ENCODE measurements at places on chromosomes 2 and 18.

- no peak for DNase-seq
Measured at GRCh38 chr2:135999899-136000298, 14.5 kb upstream of the DARS1 start.

- DNase-seq, result no peak
Measured at GRCh38 chr18:27652480-27653121, 467.5 kb upstream of the CHST9 start.

- DNase-seq, result no peak
Measured at GRCh38 chr2:20052229-20052851, 912 bp upstream of the LAPTM4A start.

DNA sequence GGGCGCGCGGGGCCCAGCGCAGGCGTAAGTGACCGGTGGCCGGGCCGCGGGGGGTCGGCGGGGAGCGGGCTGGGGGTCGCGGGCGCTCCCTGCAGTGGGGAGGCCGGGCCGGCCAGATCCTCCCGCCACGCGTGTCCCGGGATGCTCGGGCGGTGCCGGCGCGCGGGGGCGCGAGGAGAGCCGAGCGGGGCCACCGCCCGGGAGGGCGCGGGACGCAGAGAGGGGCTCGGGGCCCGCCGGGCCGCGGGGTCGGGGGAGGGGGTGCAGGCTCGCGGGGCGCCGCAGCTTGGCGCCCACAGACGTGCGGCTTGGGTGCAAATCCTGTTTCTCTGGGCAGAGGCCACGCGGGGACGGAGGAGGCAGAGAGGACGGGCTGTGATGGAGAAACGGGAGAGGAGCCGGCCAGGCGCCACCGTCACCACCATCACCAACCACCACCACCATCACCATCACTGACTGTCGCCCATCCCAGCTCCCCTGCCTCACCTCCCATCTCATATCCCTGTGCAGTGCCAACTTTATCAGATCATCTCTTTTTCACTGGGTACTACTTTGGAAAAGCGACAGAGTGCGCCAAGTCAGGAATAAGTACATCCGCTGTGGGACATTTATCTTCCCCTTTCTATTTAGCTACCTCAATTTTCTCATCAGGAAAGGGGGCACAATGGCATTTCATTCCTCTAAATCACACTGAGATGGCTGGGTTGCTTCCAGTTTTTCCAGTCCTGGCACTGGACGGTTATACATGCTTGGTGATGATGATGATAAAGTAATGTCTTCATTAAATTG is 97.2 kb upstream of the GPR45 start:
- no peak for DNase-seq

- no peak for DNase-seq
Measured at GRCh38 chr2:223315813-223316212, 263.8 kb downstream of the KCNE4 start.

DNA sequence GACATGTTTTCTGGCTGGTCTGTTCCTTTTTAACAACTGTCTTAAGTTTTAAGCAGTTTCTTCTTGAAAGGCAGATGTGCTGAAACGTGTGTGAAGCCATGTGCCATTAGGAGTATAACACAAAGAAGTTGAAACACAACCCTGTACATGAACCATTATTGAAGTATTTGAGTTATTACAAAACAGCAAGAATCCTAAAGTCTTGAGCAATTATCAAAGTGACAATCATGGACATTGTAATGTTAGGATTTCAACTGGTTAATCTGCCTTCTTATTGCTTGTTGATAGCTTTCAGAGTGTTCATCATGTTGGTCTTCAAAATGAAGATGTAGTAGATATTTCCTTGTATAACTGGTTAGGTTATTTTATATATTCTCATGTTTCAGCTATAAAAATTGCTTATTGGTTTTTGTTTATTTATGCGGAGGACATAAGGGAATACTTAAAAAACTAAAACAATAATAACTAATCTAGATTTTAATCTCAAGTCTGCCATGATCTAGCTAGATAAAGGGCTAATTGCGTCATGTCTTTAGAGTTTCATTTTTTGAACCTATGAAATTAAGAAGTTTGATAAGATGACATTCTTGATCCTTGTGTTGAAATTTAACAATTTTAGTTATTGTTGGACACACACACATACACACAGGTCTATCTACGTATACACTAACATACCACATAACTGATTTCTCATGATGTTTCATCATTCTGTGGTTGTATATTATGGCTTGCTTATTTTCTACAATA is 21.1 kb downstream of the PPP1R1C start:
- DNase-seq, result no peak

DNA sequence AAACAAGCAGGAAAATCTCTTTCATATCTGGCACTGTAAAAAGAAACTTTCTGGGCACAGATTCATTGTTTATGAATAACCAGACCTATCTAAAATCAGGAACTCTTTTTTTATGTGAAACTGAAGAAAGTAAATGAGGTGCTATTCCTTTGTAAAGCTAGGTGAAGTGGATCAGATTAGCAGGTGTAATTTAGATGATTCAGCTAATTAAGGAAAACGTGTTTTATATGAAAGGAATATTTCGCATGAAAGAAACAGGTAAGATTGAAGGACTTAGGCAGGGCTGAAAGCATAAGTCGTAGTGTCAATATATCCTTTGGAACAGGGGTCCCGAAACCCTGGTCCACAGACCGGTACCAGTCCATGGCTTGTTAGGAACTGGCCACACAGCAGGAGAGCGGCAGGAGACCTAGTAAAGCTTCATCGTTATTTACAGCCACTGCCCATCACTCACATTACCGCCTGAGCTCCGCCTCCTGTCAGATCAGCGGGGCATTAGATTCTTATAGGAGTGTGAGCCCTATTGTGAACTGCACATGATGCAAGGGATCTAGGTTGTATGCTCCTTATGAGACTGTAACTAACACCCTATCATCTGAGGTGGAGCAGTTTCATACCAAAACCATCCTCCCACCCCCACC is 20.3 kb upstream of the XIRP2 start:
- no peak for DNase-seq

DNA sequence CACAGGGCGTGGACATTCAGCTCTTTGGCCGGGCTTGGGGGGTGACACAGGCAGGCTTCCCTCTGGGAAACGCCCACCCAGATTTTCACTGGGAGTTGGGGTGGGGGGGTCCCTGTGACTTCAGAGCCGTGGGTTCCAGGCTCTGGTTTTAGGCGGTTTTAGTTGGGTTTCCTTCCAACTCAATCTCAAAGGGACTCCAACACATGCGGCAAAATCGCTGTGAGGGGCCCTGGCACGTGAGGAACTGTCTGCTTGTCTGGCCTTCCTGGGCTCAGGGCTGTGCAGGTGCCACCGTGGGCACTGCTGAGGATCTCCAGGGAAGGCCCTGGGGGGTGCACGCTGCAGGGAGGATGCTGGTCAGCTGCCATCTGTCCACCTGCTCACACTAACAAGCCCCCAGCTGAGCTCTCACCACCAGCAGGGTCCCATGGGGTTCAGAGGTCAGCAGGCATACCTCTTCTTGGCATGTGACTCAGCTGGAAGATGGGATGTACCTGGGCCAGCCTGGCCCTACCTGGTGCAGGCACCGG is 11.7 kb downstream of the HS6ST1 start:
- DNase-seq, result no peak

- DNase-seq, result no peak
Measured at GRCh38 chr2:202064171-202064880, 8.7 kb upstream of the KIAA2012 start.

- DNase-seq, result no peak
Measured at GRCh38 chr2:128775217-128775913, 456.7 kb upstream of the HS6ST1 start.

- DNase-seq, result no peak
Measured at GRCh38 chr2:139850254-139850890, 1070.2 kb upstream of the NXPH2 start.

- no peak for DNase-seq
Measured at GRCh38 chr2:33577668-33578067, 21.4 kb downstream of the FAM98A start.

GRCh38 chr2:217995731-217996231 is 7.0 kb downstream of the TNS1 start:
- DNase-seq, result no peak

- DNase-seq, result no peak
Measured at GRCh38 chr2:68878753-68879152, 7.6 kb upstream of the BMP10 start.

GRCh38 chr18:13271302-13271911 is 52.8 kb downstream of the LDLRAD4 start:
- no peak for DNase-seq

GRCh38 chr2:233081232-233081730 is 21.1 kb downstream of the INPP5D start:
- DNase-seq, result no peak

DNA sequence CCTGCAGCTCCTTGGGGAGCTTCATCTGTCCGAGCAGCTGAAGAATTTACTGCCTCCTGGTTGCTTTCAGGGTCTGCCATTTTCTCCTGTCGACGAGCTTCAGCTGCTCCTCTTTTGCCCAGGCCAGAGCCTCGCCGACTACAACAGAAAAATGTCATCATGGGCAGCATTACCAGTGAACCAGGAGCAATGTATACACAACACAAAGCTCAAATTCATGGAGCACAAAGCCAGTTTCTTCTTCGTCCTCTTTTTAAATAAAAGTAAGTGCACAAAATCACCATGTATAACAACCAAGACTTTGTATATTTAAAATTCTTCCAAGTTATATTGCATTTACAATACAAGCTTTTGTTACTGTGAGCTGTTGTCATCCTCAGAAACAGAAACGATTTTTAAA is 85.0 kb downstream of the TRIP12 start:
- no peak for DNase-seq

DNA sequence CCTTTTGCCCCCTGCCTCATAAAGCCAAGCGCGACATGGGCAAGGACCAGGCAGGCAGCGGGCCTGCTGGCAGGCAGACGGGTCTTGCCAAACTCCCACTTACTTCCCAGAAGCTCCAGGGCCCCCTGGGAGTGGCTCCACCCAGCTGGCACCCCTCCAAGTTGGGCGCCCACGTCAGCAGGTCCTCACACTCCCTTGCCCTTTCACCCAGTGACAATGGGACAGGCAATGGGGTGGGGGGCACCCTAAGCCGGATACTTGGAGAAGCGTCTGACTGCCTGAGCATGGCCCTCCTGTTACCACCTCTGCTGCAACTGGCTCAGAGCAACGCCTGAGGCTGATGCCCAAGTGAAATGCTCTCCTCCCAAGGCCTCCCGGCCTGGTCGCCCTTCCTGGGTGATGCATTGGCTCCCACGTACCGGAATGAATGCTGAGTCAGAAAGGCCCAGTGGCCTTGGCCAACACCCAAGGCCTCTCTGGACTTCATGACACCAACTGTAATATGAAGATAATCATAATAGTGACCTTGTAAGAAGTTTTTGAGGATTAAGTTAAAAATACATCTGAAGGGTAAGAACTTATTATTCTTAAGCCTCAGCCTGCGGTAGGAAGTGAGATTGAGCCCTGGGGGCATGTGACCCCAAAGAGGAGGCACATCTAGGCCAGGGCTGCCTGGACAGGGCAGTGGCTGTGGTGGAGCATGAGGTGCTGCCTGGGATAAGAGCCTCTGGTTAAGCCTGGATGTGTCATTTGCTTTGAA is 31.6 kb downstream of the KCNK3 start:
- peak; percentile 40 for DNase-seq

- DNase-seq, result no peak
Measured at GRCh38 chr2:36530178-36530982, 67.6 kb downstream of the FEZ2 start.

DNA sequence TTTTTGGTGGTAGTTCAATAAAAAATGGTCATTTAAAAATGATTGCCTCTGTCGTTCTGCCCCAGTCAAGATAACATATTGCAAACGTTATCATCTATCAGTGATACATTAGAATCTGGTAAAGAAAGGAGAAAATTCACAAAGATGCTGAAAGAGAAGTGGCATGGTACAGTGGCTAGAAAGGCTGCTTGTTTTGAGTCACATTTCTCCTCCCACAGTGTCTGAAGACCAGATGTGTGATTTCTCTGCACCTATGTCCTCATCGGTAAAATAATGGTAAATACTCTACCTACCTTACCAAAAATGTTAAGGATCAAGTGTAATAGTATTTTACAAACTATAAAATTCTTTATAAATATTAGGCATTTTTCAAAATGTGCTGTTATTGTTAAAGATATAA is 76.1 kb upstream of the NOSTRIN start:
- no peak for DNase-seq

GRCh38 chr18:24342347-24342746 is 55.3 kb downstream of the OSBPL1A start:
- no peak for DNase-seq

DNA sequence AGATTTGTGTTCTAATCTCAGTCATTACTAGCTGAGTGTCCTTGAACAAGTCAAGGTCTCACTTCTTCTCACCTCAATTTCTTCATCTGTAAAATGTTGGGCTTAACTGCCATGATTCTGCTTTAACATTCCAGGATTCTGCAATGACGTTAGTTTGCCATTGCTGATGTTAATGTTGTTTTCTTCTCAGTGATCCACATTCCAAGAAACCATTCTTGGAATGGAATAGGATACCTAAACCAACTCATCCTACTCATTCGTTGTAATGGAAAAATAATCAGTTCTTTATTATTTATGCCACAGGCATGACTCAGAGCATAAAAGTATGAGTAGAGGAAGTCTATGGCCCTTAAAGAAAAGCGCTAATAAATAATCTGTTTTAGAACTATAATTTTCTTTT is 140.2 kb upstream of the ETAA1 start:
- DNase-seq, result no peak

GRCh38 chr2:156331572-156332283 is 793 bp downstream of the NR4A2 start:
- DNase-seq, result no peak

GRCh38 chr2:107062599-107063220 is 176.7 kb upstream of the ST6GAL2 start:
- no peak for DNase-seq

GRCh38 chr2:40169430-40169829 is 282.5 kb downstream of the SLC8A1 start:
- no peak for DNase-seq

- no peak for DNase-seq
Measured at GRCh38 chr2:207181526-207182274, 16.0 kb upstream of the KLF7 start.

GRCh38 chr2:207695293-207695692 is 16.1 kb upstream of the CCNYL1 start:
- no peak for DNase-seq

GRCh38 chr2:5976531-5977065 is 284.4 kb downstream of the SOX11 start:
- no peak for DNase-seq

- DNase-seq, result no peak
Measured at GRCh38 chr2:216572582-216573578, 60.3 kb upstream of the IGFBP2 start.

GRCh38 chr2:38192976-38193375 is 117.0 kb upstream of the CYP1B1 start:
- DNase-seq, result no peak

- no peak for DNase-seq
Measured at GRCh38 chr2:152263911-152264310, 71.1 kb upstream of the FMNL2 start.

GRCh38 chr2:16011621-16011960 is 71.2 kb downstream of the MYCN start:
- DNase-seq, result no peak

GRCh38 chr2:202545523-202545922 is 89.2 kb upstream of the FAM117B start:
- DNase-seq, result no peak

- DNase-seq, result no peak
Measured at GRCh38 chr18:23113576-23113975, 21.7 kb upstream of the CABLES1 start.
